ENCODE measurements at places on chromosomes 11 and 22. TPM values are rescaled to one million over a fixed set of nuclear protein-coding genes. Genes with fewer than 3 reads are reported as not detected.

DNA sequence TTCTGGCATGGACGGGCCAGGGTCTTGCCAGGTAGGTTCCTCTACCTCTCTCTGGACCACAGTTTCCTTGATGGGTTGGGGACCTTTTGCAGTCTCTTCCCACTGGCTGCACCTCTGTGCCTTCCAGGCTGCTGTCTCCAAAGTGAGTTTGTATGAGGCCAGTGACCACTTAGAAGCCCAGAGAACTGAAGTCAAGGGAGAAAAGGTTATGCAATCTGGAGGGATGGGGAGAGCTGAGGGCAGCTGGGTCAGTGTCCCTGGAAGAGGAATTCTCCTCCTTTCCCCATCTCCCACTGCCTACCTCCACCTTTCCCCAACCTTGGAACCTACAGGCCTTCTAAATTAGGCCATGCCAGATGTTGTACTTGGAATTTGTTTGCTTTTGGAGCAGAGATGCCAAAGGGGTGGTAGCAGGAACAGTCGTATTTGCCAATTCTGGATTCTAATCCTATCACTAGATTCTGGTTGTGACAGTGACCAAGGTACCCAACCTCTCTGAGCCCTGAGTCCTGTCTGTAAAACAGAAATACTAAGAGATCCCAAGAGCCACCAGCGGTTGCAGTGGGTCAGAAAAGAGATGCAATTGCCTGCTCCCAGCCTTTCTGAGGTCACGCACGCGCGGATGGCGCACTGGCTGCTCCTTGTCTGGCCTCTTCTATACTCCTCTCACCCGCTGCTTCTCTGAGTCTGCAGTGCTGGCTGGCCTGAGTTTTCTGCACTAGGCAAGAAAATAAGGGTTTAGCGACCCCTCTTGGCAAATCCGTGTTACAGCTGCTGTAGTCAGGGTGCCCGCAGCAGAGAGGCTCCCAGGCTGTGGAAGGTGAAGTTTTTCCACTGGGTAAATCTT is 10.7 kb upstream of the ACCSL start:
- no peak overlapping the region for H3K27ac ChIP-seq
- peaks cover 5% of the 10 kb centered on the region for H3K27me3 ChIP-seq
- DNase-seq: peak; percentile 82
- H3K4me1 ChIP-seq: peaks cover 9% of the 10 kb centered on the region
- H3K36me3 ChIP-seq: no peaks in the 10 kb centered on the region

DNA sequence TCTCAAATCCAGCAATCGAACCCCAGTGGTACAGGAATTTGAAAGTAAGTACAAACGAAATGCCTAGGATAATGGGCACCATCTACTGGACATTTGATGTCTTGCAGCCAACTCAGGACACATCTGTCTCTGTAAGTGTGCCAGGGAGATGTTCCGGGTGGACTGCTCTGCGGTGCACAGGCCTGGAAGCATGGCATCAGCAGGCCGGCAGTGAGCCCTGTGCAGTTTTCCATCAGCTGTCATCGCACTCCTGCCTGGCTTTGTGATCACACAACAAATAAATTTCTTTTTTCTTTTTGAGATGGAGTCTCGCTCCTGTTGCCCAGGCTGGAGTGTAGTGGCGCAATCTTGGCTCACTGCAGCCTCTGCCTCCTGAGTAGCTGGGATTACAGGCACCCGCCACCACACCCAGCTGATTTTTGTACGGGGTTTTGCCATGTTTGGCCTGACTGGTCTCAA is 71.0 kb downstream of the JAM3 start:
- H3K4me1 ChIP-seq: peaks cover 9% of the 10 kb centered on the region
- no peak overlapping the region for H3K4me3 ChIP-seq
- no peak overlapping the region for H3K27ac ChIP-seq

GRCh38 chr11:123180166-123180565 is 14.9 kb downstream of the CLMP start:
- no peaks in the 10 kb centered on the region for H3K4me1 ChIP-seq
- no peaks in the 10 kb centered on the region for H3K36me3 ChIP-seq
- DNase-seq: no peak
- H3K27ac ChIP-seq: no peak overlapping the region
- peaks cover 2% of the 10 kb centered on the region for H3K27me3 ChIP-seq
- no peak overlapping the region for H3K4me3 ChIP-seq

DNA sequence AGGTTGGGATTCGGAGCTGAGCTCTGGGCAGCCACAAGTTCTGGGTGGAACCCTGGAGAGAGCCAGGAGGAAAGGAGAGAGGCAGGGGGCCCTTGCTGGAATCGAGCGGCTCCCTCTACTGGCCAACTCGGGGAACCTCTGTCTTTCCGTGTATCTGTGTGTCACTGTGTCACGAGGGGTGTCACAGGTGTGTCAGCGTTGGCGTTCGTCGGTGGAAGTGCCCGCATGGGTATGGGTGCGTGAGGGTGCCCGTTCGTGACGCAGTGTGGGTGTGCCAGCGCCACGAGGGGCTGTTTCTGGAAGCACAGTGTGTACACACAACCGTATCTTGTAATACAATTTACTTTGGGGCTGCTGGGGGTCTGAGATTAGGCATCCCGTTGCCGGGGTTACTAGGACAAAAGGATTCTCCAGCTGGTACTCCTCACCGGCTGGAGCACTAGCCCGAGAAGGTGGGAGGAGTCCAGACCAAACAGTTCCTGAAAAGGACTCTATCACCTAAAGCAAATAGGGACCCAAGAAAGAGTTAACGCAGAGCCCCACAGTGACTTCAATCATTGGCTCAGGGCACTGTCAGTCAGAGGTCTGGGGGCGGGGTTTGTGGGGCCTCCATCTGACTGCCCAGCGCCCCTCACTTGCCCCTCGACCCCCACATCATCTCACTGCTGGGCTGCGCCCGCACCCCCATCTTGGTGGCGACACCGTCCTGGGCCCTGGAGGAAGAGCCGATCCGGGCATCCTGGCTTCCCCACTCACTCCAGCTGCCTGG is 2.6 kb upstream of the BCL9L start:
- peaks cover 57% of the 10 kb centered on the region for H3K4me1 ChIP-seq
- peak overlapping the region; percentile 96 for H3K27ac ChIP-seq
- no peaks in the 10 kb centered on the region for H3K27me3 ChIP-seq
- peak; percentile 97 for DNase-seq
- peak overlapping the region; percentile 77 for H3K4me3 ChIP-seq

DNA sequence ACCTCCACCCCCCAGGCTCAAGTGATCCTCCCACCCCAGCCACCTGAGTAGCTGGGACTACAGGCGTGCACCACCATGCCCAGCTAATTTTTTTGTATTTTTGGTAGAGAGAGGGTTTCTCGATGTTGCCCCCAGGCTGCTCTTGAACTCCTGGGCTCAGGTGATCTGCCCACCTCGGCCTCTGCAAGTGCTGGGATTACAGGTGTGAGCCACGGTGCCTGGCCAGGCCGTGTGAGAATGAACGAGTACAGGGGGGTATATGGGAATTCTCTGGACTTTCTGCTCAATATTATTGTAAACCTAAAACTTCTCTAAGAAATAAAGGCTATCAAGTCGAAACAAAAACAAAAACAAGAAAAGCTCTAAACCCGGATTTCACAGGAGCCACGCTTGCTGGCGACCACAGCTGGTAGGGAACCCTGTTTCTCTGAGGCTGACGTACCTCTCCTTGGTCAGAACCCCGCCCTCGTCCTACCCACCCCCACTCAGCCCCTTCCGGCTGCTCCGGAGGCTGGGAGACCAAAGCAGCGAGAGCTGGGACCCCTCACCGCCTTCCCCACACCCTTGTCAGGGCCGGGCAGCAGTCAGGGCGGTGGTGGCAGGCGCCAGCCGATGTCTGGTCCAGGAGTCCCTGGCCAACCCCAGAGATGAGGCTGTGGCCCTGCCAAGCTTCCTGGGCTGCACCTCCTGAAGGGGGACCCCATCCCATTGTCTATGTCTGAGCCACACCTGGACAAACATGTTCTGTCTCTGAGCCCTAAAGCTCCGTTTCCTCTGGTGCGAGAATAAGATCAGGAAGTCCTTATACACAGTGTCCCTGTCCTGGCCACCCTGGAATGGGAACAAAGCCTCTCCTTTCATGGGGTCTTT is 52.1 kb downstream of the LINC01488 start:
- H3K36me3 ChIP-seq: no peaks in the 10 kb centered on the region
- peak; percentile 31 for DNase-seq
- no peaks in the 10 kb centered on the region for H3K27me3 ChIP-seq

DNA sequence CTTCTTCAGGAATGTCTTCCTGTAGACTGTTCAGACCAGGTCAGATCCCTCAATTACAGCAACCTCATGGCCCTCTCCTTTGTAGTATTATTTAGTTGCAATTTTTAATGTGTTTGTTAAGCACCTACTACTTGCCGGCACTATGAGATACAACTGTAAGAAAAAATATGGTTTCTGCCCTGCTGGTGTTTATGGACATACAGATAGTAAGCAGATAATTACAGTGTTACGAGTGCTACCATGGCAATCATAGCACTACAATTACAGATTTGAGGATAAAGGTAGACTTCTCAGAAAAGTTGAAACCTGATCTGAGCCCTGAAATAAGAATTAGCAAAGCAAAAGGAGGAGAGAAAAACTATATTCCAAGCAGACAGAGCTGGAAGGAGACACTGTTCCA is 2.8 kb downstream of the LRRC51 start:
- H3K4me1 ChIP-seq: peaks cover 42% of the 10 kb centered on the region
- DNase-seq: no peak
- H3K4me3 ChIP-seq: no peak overlapping the region

DNA sequence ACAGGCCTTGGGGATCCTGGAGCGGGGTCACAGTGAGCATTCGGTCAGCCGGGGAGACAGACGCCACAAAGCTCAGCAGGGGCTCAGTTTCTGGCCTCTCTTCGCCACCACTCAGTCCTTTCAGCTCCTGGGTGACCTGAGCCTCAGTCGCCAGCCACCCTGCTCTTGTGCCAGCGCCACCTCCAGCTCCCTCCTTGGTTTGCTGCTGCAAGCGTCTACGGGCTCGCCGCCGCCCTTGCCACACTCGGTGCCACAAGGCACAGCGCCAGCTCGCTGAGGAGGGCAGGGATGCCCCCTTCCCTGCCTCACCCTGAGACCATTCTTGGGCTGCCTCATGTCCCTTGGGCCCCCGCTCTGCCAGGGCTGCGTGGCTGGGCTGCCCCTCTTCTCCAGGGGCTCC is 1.5 kb upstream of the EEF1G start:
- H3K36me3 ChIP-seq: peaks cover 53% of the 10 kb centered on the region
- H3K27me3 ChIP-seq: no peaks in the 10 kb centered on the region
- peaks cover 45% of the 10 kb centered on the region for H3K4me1 ChIP-seq
- peak overlapping the region; percentile 93 for H3K27ac ChIP-seq

DNA sequence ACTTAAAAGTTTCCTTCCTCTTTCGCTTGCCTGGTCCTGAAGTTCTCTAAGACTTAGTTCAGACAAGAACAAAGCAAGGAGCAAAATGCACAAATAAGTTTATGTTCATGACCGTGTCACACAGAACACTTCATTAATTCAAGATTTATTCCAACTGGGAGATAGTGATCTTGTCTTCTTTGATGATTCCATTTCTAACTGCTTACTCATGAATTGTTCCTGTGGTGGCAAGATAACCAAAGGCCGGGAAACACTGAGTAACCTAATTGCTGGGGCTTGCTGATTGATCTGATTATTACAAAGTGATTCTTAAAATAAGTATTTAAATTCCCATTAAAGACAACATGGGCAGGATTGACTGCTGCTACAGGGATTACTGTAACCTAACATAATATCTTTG is 1462.9 kb upstream of the RAG2 start:
- H3K36me3 ChIP-seq: no peaks in the 10 kb centered on the region
- H3K27me3 ChIP-seq: no peaks in the 10 kb centered on the region
- H3K4me3 ChIP-seq: no peak overlapping the region
- DNase-seq: no peak
- H3K4me1 ChIP-seq: no peaks in the 10 kb centered on the region

- no peaks in the 10 kb centered on the region for H3K4me1 ChIP-seq
- no peaks in the 10 kb centered on the region for H3K27me3 ChIP-seq
- H3K27ac ChIP-seq: no peak overlapping the region
- no peak overlapping the region for H3K4me3 ChIP-seq
- no peaks in the 10 kb centered on the region for H3K36me3 ChIP-seq
- DNase-seq: no peak
Observed at GRCh38 chr22:28608546-28608945, 71.1 kb downstream of the TTC28 start.

GRCh38 chr11:33928564-33928963 is 36.7 kb upstream of the LMO2 start:
- no peaks in the 10 kb centered on the region for H3K27me3 ChIP-seq
- H3K36me3 ChIP-seq: no peaks in the 10 kb centered on the region
- DNase-seq: no peak
- H3K4me1 ChIP-seq: peaks cover 30% of the 10 kb centered on the region

DNA sequence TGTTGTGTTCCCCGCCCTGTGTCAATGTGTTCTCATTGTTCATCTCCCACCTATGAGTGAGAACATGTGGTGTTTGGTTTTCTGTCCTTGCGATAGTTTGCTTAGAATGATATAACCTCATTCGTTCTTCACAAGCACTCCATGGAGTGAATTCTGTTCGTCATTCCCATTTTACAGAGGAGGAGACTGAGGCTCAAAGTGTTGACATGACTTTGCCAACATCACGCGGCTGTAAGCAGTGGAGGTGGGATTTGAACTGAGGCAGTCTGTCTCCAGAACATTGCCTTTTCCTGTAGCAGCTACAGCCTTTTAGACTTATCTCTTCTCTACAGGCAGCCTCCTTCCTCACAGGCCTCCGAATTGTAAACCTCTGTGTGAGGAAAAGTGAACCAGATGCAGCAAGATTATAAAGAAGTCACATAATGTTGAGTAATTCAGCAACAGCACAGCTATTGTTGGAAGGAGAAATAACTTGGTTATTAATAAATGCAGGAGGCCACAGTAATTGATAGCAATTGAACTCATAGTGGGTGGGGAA is 74.6 kb downstream of the MYO18B start:
- H3K36me3 ChIP-seq: no peaks in the 10 kb centered on the region
- no peaks in the 10 kb centered on the region for H3K4me1 ChIP-seq
- H3K27ac ChIP-seq: no peak overlapping the region
- no peak for DNase-seq
- H3K4me3 ChIP-seq: no peak overlapping the region

GRCh38 chr11:69662021-69662698 is 13.0 kb downstream of the LTO1 start:
- no peaks in the 10 kb centered on the region for H3K4me1 ChIP-seq
- no peak overlapping the region for H3K27ac ChIP-seq

- H3K27ac ChIP-seq: no peak overlapping the region
- peaks cover 3% of the 10 kb centered on the region for H3K4me1 ChIP-seq
- peaks cover 8% of the 10 kb centered on the region for H3K27me3 ChIP-seq
- peaks cover 16% of the 10 kb centered on the region for H3K36me3 ChIP-seq
- H3K4me3 ChIP-seq: no peak overlapping the region
- DNase-seq: no peak
Observed at GRCh38 chr22:37491559-37492427, 5.6 kb upstream of the MFNG start.

Gene CARD16
- total RNA-seq: 9.0 TPM

Gene HPX
- 1.4 TPM for total RNA-seq

Gene POU2AF2
- total RNA-seq: not detected

Gene TRIM48
- total RNA-seq: not detected

Gene JRKL
- total RNA-seq: 5.2 TPM

Gene MAP6
- 2.7 TPM for total RNA-seq

Gene COPB1
- 64.8 TPM for total RNA-seq

Gene NPTXR
- total RNA-seq: 1.0 TPM

Gene MADD
- 79.8 TPM for total RNA-seq
